ENCODE measurements at places on chromosomes 4 and X.

- DNase-seq = peak; percentile 84
Observed at GRCh38 chrX:65679071-65679540, 11.7 kb downstream of the MSN start.

GRCh38 chr4:184845367-184846021, 19.7 kb upstream of the ACSL1 start:
- no peak for DNase-seq

- DNase-seq = no peak
Observed at GRCh38 chr4:29310252-29310651, 1409.9 kb upstream of the PCDH7 start.

GRCh38 chrX:41604766-41605543, 83.8 kb upstream of the GPR34 start:
- DNase-seq = no peak

DNA sequence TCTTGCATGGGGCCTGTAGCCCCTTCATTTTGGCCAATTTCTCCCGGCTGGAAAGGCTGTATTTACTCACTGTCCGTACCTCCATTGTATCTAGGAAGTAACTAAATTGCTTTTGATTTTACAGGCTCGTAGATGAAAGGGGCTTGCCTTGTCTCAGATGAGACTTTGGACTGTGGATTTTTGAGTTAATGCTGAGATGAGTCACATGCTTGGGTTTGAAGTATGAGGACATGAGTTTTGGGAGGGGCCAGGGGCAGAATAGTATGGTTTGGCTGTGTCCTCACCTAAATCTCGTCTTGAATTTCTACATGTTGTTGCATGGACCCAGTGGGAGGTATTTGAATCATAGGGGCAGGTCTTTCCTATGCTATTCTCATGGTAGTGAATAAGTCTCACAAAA, 407.6 kb upstream of the NDST3 start:
- DNase-seq = no peak

DNA sequence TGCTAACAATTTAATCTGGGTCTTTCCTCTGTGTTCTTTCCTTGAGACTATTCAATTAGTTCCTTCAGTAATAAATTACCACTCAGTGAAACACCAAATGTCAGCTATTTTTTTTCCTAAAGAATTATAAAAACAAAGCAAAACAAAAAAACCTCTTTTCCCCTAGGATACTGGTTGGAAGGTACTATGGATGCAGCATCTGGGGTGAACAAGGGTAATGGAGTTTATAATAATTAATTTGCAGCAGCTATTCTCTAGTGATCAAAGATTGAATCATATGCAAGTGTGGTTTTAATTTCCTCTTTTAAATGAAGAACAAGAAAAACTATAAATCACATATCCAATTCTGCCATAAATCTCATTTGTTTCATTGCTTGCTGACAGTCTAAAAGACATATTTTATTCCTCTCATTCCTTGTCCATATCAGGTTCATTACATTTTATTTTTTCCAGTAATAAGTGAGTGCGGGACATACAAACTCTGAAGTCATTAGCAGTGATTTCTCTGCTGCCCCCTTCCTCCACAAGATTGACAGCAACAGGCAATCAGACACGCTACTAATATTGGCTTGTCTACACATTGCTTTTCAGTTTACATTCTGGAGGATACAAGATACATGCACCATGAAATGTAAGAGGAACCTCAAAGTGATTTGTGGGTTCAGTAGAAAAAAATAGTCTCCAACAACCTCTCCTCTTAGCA, 1093.4 kb upstream of the SLIT2 start:
- no peak for DNase-seq

DNA sequence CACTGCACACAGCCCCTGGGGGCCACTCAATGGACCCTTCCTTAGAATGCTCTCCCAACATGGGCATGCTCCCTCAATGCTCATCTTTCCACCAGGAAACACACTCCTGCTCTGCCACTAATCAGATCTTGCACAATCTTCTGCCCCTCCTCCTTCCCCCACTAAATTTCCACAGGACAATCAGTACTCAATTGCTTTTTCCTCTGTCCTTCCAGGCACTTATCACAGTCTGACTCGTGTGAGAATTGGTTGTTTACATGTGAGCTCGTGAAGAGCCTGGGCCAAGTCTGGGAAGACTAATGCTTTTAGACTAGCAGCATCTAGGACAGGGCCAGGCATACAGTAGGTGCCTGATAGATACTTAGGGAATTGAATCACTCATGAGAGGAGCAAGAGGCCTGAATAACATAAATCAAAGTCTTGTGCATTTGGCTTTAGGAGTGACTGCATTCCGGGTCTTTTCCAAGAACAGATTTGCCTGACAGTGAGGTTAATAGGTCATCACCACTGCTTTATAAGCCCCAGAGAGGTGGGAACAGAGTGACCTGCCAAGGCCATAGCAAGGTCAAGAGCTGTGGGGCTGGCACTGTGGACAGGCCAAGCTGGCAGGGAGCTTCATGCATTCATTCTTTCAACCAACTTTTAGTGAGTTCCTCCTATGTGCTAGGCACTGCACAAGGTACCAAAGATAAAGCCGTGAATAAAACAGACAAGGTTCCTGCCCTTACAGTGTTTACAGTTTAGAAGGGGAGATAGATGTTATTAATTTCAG, 55.0 kb downstream of the PRPS1 start:
- no peak for DNase-seq

DNA sequence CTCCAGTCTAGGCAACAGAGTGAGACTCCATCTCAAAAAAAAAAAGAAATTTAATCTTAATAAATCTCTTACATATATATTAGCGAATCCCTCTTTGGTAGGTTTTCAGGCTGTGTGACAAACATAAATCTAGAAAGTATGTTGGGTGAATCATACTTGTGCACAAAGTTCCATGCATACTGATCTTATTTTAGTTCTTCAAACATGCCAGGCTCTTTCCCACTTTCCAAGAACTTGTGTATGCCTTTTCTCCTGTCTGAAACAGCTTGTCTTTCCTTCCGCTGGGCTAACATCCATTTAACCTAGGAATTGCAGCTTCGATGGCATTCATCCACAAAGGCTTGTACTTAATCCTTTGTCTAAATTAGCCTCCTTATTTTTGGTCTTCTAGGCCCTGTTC, 156.6 kb upstream of the CASK start:
- DNase-seq = no peak

GRCh38 chrX:120357186-120357585, 4.7 kb upstream of the ATP1B4 start:
- no peak for DNase-seq

- DNase-seq = no peak
Observed at GRCh38 chr4:94665500-94666404, 92.0 kb upstream of the BMPR1B start.

GRCh38 chr4:99808260-99808857, 8.3 kb upstream of the DAPP1 start:
- DNase-seq = peak; percentile 39

DNA sequence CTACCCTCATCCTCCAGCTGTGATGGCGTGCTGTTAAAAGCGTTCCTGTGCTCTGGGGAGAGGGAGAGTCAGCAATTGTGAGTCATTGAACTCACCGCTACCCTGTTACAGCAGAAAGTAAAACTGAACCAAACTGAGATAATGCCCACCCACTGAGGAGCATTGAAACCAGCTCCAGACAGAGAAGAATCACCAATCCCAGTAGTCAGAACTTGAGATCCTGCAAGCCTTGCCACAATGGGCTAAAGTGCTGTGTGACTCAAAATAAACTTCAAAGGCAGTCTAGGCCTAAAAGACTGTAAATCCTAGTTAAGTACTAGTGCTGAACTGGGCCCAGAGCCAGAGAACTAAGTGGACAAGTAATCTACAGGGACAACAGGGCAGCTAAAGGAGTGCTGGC, 1394.2 kb upstream of the DIAPH2 start:
- DNase-seq = no peak

- DNase-seq = no peak
Observed at GRCh38 chr4:29966386-29966785, 753.8 kb upstream of the PCDH7 start.

- peak; percentile 21 for DNase-seq
Observed at GRCh38 chr4:134906404-134907023, 704.9 kb upstream of the PABPC4L start.

GRCh38 chr4:34091451-34091850, 2152.9 kb downstream of the ARAP2 start:
- no peak for DNase-seq

DNA sequence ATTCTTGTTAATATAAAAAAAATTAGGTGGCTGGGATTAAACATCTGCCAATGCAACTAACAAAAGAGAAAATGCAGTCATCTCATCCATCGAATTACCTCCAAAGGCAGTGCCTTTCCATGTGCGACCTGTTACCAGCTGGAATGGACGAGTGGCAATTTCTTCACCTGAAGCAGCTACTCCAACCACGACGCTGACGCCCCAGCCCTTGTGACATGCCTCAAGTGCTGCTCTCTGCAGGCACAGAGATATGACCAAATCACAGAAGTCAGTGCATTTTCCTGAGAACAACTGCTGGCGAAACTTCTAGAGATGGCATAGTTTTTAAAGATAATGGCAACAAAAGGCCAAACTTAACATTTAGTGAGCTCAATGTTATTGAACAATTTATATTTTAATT, 13.8 kb downstream of the ADH5 start:
- DNase-seq = no peak

DNA sequence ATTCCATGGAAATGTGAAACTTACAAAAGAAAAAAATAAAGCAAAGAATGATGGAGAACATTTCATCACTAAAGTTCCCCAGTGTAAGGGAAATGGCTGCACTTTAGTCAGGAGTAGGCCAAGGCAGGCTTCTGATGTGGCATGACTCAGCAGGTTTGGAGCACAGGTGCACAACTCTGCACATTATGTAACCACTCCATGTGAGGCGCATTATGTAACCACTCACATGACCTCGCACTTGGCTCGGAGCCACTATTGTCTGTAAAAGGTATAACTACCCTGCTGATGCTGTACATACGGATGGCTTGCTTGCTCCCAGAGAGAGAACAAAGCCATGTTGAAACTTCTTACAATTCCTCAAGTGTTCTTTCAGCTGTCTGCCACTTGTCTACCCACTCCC, 727.6 kb downstream of the TRAM1L1 start:
- no peak for DNase-seq

DNA sequence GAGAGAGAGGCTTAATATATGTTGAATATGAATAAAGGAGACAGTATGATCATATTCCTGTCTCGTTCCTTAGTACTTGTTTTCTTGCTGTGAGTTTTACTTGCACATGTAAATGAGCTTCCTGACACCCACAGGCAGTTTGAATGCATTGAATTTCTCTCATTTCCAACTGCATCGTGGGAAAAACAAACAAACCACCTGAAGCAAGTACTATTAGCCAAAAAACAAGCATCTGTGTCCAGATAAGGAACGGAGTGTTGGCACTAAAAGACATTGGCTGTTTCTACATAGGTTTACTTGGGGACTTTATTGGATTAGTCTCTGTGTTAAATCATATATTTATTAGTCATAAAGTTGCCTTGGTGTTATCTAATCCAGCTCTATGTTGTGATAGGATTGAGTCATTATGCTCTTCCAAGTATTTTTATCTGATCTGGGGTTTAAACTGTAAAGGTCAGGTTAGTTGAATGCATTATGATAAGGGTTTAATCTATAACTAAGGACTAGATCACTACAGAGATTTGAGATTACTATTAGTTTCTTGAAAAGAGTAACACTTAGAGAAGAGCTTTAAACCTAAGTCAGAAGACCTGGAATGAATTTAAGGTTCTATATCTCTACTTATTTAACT, 339.0 kb upstream of the SPANXN4 start:
- DNase-seq = no peak

- no peak for DNase-seq
Observed at GRCh38 chrX:19627533-19627932, 112.2 kb upstream of the MAP3K15 start.

- DNase-seq = no peak
Observed at GRCh38 chr4:13893211-13893610, 265.7 kb upstream of the BOD1L1 start.

DNA sequence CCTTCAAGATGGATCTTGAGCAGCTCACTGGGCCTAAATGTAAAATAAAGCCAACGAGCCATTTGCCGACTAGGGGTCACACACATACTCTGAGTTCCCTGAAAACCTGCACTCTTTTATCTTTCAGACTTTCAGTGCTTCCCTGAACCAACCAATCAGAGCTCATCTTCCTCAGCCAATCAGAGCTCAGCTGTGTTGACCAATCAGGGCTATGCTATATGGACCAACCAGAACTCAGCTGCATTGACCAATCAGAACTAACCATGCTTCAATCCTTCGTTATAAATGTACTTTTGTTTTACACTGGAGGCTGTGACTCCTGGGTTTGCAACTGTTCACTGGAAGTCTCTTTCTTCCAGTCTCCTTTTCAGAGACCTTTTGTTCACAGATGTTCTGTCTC, 19.3 kb downstream of the SLC25A53 start:
- DNase-seq = no peak

DNA sequence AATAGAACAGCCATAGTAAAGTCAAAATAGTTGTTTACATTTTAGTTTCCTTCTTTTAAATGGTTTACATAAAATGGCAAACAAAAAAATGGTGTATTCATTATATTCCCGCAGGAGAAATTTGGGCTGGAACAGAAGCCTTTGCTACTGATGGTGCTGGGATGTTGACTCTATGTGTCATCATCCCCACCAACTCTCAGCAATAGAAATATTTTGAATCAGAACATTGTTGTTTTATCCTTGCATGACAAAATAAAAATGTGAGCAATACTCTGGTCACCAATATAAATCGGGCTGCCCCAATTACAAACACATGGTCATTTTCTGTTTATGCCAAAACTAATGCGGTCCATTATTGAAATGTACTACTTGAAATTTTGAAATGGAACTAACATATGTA, 1131.6 kb upstream of the PCDH7 start:
- no peak for DNase-seq

GRCh38 chrX:150051096-150051495, 112.8 kb upstream of the EOLA2 start:
- DNase-seq = no peak

DNA sequence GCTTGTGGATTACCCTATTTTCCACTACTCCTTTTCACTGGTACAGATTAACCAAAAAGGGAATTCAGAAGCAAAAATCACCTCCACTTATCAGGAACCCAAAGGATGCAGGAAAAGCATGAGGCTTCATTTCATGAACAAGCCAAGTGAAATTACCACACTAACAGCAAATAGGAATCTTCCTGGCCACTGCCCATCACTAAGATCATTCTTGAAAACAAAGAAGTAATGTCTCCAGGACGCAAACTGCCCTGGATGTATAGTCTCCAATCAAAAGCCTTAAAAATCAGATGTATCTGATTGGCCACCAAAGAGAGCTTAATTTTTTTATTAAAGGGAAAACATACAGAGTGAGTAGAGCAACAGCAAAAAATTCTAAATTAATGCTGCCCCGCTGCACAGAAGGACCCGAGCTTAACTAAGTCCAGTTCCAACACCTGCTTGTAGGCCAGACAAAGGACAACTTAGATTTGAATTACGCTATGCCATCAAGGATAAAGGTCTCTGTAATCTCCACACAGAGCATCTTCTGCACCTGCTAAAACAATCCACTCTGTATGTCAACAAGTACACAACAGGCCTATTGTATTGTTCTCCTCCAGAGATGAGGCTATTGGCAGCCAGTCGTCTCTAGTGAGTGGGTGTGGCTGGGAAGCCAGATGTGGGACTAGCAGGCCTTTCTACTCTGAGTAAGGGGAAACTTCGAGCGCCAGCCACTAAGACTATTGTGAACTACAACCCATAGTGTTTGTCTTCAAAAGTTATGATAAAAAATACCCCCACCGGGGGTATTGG, 12.4 kb downstream of the ZDHHC9 start:
- no peak for DNase-seq

GRCh38 chrX:31237189-31237588, 165.3 kb upstream of the FTHL17 start:
- DNase-seq = no peak

All from kidney capillary endothelial cell (primary cell).